H9 (cell line): ENCODE measurements at places on chromosomes 6 and 20. TPM values are rescaled to one million over a fixed set of nuclear protein-coding genes. Genes with fewer than 3 reads are reported as not detected.

Gene NFATC2
- total RNA-seq = 0.57 and 0.61 TPM in 2 replicates

Gene TPX2
- total RNA-seq = 161 TPM in 2 replicates

Gene KCNB1
- 0.42 and 0.68 TPM in 2 replicates for total RNA-seq

Gene SLC35F1
- total RNA-seq = 4.0 and 4.3 TPM in 2 replicates

Gene CALHM6
- total RNA-seq = 0.44 and 0.68 TPM in 2 replicates

Gene SLA2
- total RNA-seq = 0.13 and 0.20 TPM in 2 replicates

Gene C20orf141
- total RNA-seq = not detected in 2 replicates

Gene STMN3
- total RNA-seq = 54.0 and 58.4 TPM in 2 replicates

Gene OLIG3
- total RNA-seq = 0.22 and 0.42 TPM in 2 replicates

- H3K36me3 ChIP-seq = no peaks in the 10 kb centered on the region
- no peaks in the 10 kb centered on the region for H3K27me3 ChIP-seq
- H3K27ac ChIP-seq = no peak overlapping the region
- no peak overlapping the region for H3K4me3 ChIP-seq
Measured at GRCh38 chr6:29509711-29510110, 22.0 kb upstream of the MAS1L start.

DNA sequence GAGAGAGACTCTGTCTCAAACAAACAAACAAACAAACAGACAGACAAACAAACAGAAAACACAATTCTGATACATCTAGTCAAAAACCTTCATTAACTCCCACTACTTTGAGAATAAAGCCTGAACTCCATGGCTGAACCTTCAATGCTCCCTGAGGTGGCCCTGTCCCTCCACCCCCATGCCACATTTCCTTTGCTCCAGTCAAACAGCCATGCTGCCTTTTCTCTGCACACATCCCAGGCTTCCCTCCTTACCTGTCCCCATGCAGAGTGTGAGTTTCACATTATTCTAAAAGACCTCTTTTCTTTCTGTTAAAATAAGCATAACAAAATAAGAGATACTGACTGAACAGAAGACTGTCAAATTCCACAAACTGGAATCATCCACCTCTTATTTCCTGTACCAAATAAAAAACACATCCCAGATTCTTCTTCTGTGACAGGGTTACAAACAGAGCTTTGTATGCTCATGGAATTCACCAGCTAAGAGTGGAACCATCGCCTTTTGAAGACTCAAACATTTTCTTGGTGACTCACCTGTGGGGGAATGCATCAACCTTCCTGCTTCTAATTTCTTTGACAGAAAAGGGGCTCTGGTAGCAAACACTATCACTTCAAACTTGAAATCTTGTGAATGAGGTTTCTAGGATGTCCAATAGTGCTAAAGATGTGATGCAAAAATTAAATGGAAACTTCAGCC, 71.0 kb upstream of the SLC22A16 start:
- no peak overlapping the region for H3K27ac ChIP-seq
- H3K4me1 ChIP-seq = no peaks in the 10 kb centered on the region
- H3K27me3 ChIP-seq = no peaks in the 10 kb centered on the region
- no peak overlapping the region for H3K4me3 ChIP-seq
- H3K36me3 ChIP-seq = peaks cover 3% of the 10 kb centered on the region
- no peak for DNase-seq

- no peak overlapping the region for H3K4me3 ChIP-seq
- H3K27ac ChIP-seq = no peak overlapping the region
- no peaks in the 10 kb centered on the region for H3K4me1 ChIP-seq
- H3K36me3 ChIP-seq = no peaks in the 10 kb centered on the region
Measured at GRCh38 chr6:95768539-95768938, 191.2 kb downstream of the MANEA start.

GRCh38 chr20:1801225-1801928, 93.8 kb upstream of the SIRPA start:
- H3K27ac ChIP-seq = no peak overlapping the region
- peaks cover 8% of the 10 kb centered on the region; the same call in 1 of the 2 replicates for H3K27me3 ChIP-seq
- no peak for DNase-seq
- H3K4me1 ChIP-seq = no peaks in the 10 kb centered on the region; the same call in 1 of the 2 replicates
- H3K36me3 ChIP-seq = no peaks in the 10 kb centered on the region

DNA sequence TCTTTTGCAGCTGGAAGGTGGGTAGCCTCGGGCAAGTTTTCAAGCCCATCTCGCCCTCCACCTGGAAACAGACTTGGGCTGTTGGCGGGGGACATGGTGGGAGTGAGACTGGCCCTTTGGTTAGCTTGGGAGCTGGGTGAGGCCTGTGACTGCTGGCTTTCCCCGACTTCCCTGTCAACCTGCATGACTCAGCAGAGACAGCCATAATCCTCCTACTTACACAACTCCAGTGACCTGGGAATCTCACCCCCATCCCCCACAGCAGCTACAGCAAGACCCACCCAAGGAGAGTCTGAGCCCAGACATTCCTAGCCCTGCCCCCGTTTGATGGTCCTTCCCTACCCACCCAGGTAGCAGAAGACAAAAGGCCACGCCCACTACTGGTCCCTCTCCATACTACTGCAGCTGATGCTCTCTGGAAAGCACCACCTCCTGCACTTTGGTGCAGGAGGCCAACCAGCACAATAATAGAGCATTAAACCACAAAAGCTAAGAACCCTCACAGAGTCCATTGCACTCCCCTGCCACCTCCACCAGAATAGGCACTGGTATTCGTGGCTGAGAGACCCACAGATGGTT, 188.4 kb downstream of the TRDN start:
- H3K4me3 ChIP-seq = no peak overlapping the region
- no peaks in the 10 kb centered on the region for H3K27me3 ChIP-seq
- no peak for DNase-seq

DNA sequence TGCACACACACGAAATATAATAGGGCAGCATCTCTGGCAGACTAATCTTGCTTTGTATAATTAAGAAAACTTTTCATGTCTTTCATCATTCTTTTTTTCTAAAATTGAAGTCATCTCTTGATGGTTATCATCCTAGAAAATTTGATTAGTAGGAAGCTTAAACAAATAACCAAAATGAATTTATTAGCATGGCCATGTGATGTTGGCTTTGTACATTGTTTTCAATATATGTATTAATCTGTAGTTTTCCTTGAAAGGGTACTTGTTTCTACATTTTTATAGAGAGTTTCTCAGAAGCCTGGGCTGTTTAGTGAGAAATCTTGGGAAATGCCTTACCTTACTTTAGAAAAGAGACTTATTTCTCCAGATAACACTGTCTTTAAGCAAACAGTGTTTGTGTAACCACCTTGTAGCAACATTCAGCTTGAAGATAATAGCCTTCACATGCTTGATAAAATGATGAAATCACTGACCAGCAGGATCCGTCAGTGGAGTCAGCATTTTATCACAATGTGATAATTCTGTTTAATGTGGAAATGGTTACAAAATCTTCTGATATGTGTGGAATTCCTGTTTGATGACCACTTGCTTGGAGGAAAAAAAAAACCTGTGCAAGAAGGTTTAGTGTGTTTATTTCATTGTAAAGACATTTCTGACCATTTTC, 147.8 kb downstream of the MACROD2 start:
- DNase-seq = no peak
- no peaks in the 10 kb centered on the region for H3K4me1 ChIP-seq
- no peaks in the 10 kb centered on the region for H3K27me3 ChIP-seq
- H3K4me3 ChIP-seq = no peak overlapping the region
- H3K36me3 ChIP-seq = no peaks in the 10 kb centered on the region
- H3K27ac ChIP-seq = no peak overlapping the region

DNA sequence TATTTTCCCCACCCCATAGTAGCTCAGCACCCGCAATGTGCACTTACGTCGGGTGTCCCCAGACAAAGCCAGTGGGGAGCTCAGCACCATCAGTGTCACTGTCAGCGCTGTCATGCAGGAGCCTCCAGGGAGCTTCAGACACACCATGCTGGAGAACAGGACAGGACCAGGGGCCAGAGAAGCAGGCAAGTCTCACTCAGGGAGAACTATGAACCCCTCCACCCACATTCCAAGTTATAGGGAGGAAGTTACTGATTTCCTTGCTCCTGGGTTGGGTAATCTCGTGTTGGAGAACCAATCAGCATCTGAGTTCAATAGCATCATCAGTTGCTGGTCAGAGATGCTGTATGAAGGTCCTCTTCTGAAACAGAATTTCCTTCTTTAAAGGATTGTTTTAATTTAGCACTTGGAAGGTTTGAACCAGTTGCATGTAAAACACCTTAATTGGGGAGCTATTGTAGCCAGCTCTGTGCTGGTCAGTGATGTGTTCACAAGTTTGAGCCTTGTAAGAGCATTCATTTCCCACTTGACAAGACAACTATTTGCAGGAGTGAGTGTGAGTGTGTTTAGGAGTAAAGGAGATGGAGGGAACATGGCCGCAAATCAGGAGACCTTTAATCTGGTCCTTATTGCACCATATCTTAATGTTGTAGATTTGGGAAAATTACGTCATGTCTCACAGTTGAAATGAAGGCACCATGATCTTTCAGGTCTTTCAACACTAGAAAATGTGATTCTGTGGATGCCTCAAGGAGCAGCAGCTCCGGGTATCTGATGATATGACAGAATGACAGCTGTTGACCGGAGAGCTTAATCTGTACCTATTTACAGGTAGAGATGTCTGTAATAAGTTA, at the start of gene HLA-DRB1:
Gene HLA-DRB1, minus strand, starts transcription at position 253 of the 854 bp plus-strand sequence. Its CDS starts 106 bp downstream, at position 147.
- H3K27ac ChIP-seq = no peak within 1 kb of the TSS
- H3K4me1 ChIP-seq = no peaks in the 10 kb centered on the region
- H3K27me3 ChIP-seq = no peaks in the 10 kb centered on the region
- DNase-seq = peak; percentile 65

GRCh38 chr6:67411036-67411435, 1224.0 kb upstream of the ADGRB3 start:
- no peaks in the 10 kb centered on the region for H3K27me3 ChIP-seq
- no peak for DNase-seq
- no peaks in the 10 kb centered on the region for H3K4me1 ChIP-seq
- H3K4me3 ChIP-seq = no peak overlapping the region
- no peak overlapping the region for H3K27ac ChIP-seq
- H3K36me3 ChIP-seq = no peaks in the 10 kb centered on the region

DNA sequence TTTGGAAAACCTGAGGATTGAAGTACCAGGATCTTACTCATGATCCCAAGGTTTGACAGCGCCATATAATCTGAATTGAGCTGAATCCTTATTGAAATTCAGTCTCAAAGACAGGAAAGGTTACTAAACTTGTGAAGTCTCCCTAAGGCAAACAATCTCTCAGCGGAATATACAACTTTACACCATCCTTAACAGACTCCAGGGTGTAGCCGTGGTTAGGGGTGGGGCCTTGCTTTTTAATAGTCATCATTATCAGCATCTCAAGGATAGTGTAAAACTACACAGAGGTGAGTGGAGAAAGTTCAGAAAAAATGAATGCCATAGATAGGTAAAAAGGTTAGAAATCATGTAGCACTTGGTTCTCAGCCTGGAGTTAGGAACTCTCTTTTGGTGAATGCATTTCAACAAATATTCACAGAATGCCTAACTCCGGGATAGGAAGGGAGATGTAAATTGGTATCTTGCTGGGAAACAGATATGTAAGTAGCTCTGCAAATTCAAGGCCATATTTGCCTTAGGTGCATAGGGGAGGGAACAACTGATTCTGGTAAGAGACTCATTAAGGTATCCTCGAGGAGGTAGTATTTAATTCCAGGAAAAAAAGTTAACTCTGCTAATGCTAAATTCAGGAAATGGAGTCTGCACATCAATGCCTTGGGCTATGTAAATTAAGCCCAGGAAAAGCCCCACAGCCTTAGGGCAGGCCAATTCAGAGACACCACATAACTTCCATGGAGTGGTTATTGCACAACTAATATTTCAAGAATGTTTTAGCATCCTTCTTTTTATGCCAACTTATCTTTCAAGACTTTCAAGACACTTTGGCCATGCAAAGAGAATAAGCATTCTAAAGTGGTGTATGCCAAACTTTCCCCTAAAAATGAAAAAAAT, 61.6 kb downstream of the SNAP25 start:
- H3K4me1 ChIP-seq = peaks cover 7% of the 10 kb centered on the region
- no peaks in the 10 kb centered on the region; the same call in 1 of the 2 replicates for H3K27me3 ChIP-seq
- H3K36me3 ChIP-seq = no peaks in the 10 kb centered on the region

GRCh38 chr6:42742116-42742894, 3.6 kb downstream of the TBCC start:
- no peak for DNase-seq
- H3K4me3 ChIP-seq = no peak overlapping the region
- no peaks in the 10 kb centered on the region for H3K27me3 ChIP-seq

DNA sequence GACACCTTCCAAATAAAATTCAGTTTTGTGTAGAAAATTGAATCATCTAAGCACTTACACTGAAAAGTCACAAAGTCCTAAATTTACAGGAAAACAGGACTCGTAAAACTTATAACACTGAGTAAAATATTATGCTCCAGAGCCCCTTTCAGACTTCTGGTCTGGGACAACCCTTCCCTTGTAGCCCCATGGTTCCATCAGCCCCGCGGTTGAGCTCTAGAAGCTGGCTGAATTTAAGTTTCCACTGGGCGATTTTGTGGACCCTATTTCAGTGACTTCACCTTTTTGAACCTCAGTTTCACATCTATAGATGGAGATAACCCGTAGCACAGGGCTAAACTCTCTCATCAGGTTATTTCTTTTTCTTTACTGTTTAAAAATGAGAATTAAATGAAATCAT, 117.7 kb upstream of the BACH2 start:
- H3K27ac ChIP-seq = no peak overlapping the region
- no peak for DNase-seq
- H3K4me1 ChIP-seq = 0 out of 2 replicates have a peak, but pooled peaks cover 2% of the 10 kb centered on the region
- H3K27me3 ChIP-seq = no peaks in the 10 kb centered on the region; the same call in 1 of the 2 replicates
- H3K36me3 ChIP-seq = no peaks in the 10 kb centered on the region

- H3K27ac ChIP-seq = no peak overlapping the region
- no peak for DNase-seq
- H3K27me3 ChIP-seq = no peaks in the 10 kb centered on the region
- no peaks in the 10 kb centered on the region for H3K4me1 ChIP-seq
- H3K4me3 ChIP-seq = no peak overlapping the region
Measured at GRCh38 chr6:151180330-151181048, 59.3 kb upstream of the AKAP12 start.

- DNase-seq = no peak
- peaks cover 79% of the 10 kb centered on the region for H3K27me3 ChIP-seq
- H3K4me1 ChIP-seq = peaks cover 4% of the 10 kb centered on the region; the same call in 1 of the 2 replicates
- H3K27ac ChIP-seq = no peak overlapping the region
- peaks cover 10% of the 10 kb centered on the region for H3K36me3 ChIP-seq
Measured at GRCh38 chr6:1103021-1103420, 208.9 kb upstream of the FOXQ1 start.

GRCh38 chr20:24149881-24150307, 161.3 kb upstream of the GGTLC1 start:
- H3K4me1 ChIP-seq = no peaks in the 10 kb centered on the region
- no peak overlapping the region for H3K27ac ChIP-seq
- peak; percentile 80 for DNase-seq
- H3K4me3 ChIP-seq = no peak overlapping the region
- H3K27me3 ChIP-seq = no peaks in the 10 kb centered on the region
- no peaks in the 10 kb centered on the region for H3K36me3 ChIP-seq

DNA sequence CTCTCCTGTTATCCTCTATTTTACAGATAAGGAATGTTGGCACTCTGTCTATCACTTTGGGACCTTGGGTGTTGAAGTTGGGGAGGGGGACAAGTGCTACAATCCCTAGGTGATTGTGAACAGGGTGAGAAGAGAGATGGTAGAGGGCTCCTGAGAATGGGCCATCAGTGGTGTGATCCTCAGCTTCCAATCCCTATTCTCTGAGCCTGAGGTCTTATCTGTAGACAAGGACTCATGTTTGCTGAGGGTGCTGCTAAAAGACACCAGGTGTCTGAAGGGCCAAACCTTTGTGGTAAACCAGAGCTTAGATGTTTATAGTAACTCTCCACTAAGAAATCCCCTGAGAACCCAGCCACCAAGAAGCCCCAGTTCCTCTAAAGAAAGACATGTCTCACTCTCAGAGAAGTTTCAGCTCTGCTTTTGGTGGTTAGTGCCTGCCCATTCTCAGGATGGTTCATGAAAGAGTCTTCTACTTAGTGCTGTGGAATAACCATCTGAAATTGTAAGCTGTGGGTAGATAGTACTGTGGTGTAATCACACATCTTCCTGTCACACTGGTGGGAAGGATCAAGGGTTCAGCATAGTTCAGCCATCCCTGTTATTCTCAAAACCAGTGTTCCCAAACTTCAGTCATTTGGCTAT, 58.2 kb upstream of the IL20RA start:
- no peak overlapping the region for H3K27ac ChIP-seq
- no peak overlapping the region for H3K4me3 ChIP-seq
- DNase-seq = no peak
- peaks cover 23% of the 10 kb centered on the region for H3K36me3 ChIP-seq
